Cerebellum (tissue), 4 donors: ENCODE measurements at places on chromosomes 3 and 15. TPM values are rescaled to one million over a fixed set of nuclear protein-coding genes. Genes with fewer than 3 reads are reported as not detected.

FILIP1L gene
- 5.3 TPM for total RNA-seq

DNA sequence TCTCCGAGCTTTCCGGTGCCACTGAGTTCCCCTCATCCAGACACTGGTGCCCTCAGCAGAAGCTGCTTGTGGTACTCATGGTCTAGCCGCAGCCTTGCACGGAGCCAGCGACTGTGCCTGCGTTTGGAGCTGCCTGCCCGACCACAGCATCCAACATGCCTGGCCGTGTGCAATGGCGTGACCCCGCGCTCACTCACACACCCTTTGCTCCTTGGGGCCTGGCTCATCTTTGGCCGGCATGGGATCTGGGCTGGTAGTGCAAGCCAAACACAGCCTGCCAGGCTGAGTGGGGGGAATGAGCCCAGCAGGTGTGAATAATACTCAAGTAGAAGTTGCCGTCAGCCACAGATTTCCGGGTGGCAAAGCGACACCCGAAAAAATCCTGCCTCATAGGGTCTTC lies 1178.7 kb upstream of the GBE1 start:
- DNase-seq, result no peak

DNA sequence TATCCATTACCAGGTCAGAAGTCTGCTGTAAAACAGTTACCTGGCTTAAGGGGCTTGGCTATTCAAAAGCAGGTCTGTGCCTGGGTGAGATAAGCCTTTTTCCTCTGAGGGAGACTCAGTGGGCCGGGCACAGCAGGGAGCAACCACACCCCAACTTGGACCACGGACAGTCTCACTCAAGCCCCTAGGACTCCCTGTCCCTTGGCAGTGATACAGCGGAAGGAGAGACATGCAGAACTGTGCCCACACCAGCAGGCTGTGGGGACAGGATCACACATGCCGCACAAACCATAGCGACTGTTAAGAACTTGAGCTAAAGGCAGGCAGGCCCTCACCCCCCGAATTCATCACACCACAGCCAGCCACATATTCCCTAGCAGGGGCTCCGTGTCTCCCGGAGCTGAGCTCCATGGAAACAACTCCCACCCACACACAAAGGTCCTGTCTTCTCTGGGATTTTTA lies 2.8 kb upstream of the GP5 start:
- no peak for DNase-seq

DNA sequence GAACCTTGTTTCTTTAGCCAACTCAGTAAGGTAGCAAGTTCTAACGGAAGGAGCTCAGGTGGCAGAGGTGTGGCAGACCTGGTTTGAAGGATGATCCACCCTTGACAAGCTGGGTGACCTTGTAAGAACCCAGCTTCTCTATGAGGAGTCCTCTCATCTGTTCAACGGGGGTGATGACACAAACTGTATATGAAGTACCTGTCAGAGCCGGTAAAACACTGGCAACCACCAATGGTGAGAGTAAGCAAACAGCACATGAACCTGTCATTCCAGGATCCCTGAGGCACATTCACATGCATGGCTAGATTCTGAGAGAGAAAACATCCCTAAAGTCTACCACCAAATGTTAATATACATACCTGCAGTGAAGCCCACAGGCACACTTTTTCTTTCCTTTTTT lies 2.4 kb downstream of the SCAP start:
- DNase-seq, result no peak

DNA sequence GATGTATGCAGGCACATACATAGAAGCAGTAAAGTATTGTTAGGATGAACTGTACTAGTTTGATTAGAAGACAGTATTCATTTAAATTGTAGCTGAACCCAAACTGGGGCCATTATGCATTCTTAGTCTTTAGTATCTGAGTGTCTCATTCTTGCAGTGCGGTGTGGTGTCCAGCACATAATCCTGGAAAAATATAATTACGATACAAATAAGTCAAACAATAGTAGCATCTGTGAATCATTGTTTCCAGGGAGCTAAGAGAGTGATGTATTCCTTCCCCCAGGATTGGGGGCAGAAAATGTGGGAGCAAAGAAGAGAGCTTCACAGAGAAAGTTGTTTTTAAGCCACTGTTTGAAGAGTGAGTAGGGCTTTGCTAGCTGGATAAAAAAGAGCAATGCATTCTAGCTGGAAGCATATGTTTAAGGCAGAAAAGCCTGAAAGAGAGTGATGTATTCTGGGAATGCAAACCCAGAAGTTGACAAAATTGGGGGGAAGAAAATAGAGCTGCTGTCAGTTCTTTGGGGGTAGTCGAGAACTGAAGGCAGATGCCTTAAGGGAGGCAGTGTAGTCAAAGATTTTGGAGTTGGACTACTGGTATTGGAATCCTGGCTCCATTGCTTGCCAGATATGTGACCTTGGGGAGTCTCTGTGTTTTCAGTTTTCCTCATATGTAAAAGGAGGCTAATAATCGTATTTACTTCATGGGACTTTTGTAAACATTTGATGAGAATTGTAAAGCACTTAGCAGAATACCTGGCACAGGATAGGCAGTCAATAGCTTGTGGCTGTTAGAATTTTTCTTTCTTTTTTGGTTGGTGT lies 14.1 kb downstream of the SLMAP start:
- DNase-seq, result no peak
